Mesendoderm (in vitro differentiated cells): ENCODE measurements at places on chromosomes 4 and X.

DNA sequence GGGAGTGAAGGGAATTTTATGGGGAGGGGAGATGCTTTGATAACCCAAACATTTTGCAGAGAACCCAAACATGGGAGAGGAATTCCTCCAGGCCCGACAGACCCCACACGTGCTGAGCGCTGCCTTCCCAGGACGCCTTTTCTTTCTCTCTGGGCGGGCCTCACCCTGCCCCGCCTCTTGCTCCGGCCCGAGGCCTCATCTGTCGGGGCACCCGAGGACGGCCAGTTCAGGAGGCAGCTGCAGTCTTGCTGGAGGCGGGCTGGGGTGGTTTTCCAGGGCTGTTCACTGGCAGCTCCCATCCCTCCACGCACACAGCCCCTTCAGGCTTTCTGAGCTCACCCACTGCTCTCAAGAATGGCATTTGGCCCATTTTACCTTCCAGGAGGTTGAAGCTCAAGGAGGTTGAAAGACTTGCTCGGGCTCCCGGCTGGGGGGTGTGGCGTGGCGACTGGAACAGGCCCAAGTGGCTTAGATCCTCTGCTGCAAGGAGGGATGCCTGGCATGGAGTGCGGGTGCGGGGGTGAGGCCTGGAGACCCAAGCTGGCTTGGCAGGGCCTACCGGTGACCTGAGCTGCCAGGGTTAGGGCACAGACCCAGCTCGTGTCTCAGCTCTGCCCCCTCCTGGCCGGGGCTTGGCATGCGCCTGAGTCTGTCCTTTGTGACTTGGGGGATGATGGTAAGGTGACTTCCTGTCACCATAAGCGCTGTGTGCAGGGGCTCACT lies 99.2 kb downstream of the PSAPL1 start:
- no peak overlapping the region for H3K4me3 ChIP-seq
- no peaks in the 10 kb centered on the region for H3K27me3 ChIP-seq
- peak; percentile 85 for DNase-seq
- H3K36me3 ChIP-seq = no peaks in the 10 kb centered on the region

- no peaks in the 10 kb centered on the region for H3K27me3 ChIP-seq
- H3K4me3 ChIP-seq = no peak overlapping the region
- H3K4me1 ChIP-seq = no peaks in the 10 kb centered on the region
These were observed 33.5 kb upstream of the CHRNA9 start for GRCh38 chr4:40301603-40302002.

GRCh38 chr4:152352622-152353116 lies 183.2 kb downstream of the FBXW7 start:
- no peaks in the 10 kb centered on the region for H3K36me3 ChIP-seq
- no peak overlapping the region for H3K4me3 ChIP-seq

DNA sequence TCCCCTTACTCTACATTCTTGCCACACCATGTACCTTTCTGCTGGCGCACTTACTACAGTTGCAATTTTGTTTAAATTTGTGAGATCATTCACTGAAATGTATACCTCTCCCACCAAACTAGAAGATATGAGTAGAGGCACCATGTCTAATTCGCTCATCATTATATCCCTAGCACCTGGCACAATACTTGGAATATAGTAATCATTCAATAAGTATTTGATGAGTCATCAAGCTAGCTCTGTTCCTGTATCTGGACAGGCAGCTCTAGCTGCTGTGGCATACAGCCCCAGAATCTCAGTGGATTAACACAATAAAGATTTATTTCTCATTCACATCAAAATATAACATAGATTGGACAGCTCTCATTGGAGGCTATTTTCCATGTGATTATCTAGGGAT lies 245.9 kb downstream of the IDS start:
- no peaks in the 10 kb centered on the region for H3K4me1 ChIP-seq
- no peak overlapping the region for H3K4me3 ChIP-seq
- DNase-seq = no peak
- H3K27me3 ChIP-seq = no peaks in the 10 kb centered on the region

DNA sequence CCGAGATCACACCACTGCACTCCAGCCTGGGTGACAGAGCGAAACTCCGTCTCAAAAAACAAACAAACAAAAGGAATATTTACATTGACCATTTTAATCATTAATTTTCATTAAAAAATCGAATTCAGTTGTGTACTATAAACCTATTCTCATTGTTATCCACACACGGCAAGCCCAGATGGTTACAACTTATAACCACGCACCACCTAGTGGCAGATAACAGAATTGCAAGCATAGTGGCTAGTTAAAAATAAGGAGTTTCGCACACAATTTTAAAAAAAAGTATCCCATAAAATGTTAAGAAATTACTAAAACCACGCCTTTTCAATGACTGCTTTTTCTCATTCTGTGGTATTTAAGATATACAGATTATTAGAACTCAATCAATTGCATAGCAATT lies 25.4 kb downstream of the MBNL3 start:
- no peaks in the 10 kb centered on the region for H3K4me1 ChIP-seq
- no peak overlapping the region for H3K4me3 ChIP-seq
- peak; percentile 34 for DNase-seq
- H3K36me3 ChIP-seq = no peaks in the 10 kb centered on the region

GRCh38 chrX:10483191-10483831 lies 137.1 kb downstream of the MID1 start:
- no peaks in the 10 kb centered on the region for H3K27me3 ChIP-seq
- no peak overlapping the region for H3K27ac ChIP-seq
- no peaks in the 10 kb centered on the region for H3K36me3 ChIP-seq
- H3K4me1 ChIP-seq = no peaks in the 10 kb centered on the region

DNA sequence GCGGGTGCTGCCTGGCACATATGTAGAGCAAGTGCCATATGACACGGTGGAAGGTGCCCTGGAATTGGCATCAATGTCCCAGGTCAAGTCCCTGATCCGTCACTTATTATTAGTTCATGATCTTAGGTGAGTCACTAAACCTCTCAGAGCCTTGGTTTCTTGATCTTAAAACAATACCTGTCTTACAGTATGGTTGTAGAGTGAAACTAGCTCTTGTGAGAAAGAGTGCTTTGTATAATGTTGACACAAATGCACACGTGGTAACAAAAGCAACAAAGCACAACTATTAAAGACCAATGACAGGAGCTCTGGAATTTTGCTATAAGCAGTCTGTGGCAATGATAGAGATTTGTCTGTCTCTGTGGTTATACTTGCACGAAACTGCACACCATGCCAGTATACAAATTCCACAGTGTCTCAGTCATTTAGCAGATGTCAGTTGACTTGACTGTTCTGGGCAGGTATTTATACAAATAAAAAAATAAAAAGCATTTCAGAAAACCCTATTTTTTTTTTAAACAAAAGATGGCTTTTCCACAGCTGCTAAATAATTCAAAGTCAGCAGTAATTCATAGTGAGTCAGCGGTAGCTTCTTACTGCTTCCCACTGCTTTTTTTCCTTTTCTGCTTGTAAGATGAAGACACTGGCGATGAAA lies 19.7 kb upstream of the ACSL1 start:
- no peaks in the 10 kb centered on the region for H3K4me1 ChIP-seq
- H3K27ac ChIP-seq = no peak overlapping the region
- H3K4me3 ChIP-seq = no peak overlapping the region

GRCh38 chr4:25107827-25108516 lies 52.3 kb downstream of the SEPSECS start:
- DNase-seq = no peak
- H3K27ac ChIP-seq = no peak overlapping the region
- no peaks in the 10 kb centered on the region for H3K36me3 ChIP-seq
- H3K4me3 ChIP-seq = no peak overlapping the region
- H3K27me3 ChIP-seq = no peaks in the 10 kb centered on the region
- no peaks in the 10 kb centered on the region for H3K4me1 ChIP-seq
